ENCODE measurements at places on chromosomes 4 and X.

- DNase-seq, result no peak
These were observed 207.0 kb downstream of the NSUN7 start for GRCh38 chr4:40956721-40957255.

GRCh38 chr4:8033067-8033755 is 93.5 kb upstream of the AFAP1 start:
- DNase-seq, result no peak

DNA sequence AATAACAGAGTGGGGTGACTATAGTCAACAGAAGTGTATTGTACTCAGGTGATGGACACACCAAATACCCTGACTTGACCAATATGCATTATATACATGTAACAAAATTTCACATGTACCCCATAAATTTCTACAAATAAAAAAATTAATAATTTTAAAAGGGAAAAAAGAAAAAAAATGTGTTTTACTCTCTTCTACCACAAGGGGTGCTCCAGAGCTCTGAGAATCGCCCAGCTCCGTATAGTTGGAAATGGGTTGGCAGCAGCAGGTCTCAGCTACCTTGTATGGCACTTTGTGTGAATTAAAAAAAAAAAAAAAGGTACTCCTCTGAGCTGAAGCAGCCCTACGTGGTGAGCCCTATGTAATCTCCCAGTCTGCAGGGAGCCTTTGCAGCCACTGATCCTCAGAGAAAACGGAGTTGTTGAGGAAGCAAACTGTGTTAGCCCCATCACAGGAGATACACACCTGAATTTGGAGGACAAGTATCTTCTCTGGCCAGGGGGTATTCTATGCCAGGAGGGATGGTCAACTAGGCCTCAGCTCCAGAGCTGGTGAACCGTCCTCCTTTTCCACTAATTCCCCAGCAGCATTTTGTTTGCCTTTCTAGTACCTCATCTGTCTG is 17.2 kb upstream of the POLA1 start:
- peak; percentile 54 for DNase-seq

DNA sequence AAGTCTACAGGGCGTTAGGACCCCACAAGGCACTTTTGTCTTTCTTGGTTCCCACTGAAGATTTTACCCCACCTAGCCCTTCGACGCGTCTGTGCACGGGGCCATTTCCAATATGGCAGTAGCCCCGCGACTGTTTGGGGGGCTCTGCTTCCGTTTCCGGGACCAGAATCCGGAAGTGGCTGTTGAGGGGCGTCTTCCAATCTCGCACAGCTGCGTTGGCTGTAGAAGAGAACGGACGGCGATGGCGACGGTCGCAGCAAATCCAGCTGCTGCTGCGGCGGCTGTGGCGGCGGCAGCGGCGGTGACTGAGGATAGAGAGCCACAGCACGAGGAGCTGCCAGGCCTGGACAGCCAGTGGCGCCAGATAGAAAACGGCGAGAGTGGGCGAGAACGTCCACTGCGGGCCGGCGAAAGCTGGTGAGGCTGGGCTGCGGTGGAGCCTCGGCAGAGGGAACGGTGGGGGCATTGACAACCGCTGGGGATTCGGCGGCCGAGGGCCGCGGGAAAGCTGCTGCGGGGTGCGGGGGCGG is at the start of gene USP11:
USP11 (plus strand) TSS at position 207 of the 530 bp plus-strand sequence; CDS start at position 242, 35 bp downstream.
- peak; percentile 83 for DNase-seq

DNA sequence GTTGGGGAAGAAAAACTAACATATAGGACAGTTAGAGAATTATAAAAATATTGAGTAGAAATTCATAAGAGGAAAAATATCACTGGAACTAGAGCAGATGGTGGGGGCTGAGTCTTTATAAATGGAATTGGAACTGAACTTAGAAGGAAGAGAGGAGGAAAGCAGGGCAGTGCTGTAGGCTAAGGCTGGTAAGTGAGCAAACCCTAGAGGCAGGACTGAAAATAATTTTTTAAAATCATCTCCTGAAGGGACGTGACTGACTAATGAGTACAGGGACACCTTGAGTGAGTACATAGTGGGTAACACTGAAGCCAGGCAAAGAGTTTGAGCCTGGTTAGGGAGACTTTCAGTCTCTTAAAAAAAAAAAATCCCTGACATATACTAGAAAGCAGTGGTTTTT is 63.3 kb downstream of the GALNT7 start:
- DNase-seq, result no peak

- peak; percentile 57 for DNase-seq
These were observed 153.6 kb upstream of the INTU start for GRCh38 chr4:127479031-127479622.

DNA sequence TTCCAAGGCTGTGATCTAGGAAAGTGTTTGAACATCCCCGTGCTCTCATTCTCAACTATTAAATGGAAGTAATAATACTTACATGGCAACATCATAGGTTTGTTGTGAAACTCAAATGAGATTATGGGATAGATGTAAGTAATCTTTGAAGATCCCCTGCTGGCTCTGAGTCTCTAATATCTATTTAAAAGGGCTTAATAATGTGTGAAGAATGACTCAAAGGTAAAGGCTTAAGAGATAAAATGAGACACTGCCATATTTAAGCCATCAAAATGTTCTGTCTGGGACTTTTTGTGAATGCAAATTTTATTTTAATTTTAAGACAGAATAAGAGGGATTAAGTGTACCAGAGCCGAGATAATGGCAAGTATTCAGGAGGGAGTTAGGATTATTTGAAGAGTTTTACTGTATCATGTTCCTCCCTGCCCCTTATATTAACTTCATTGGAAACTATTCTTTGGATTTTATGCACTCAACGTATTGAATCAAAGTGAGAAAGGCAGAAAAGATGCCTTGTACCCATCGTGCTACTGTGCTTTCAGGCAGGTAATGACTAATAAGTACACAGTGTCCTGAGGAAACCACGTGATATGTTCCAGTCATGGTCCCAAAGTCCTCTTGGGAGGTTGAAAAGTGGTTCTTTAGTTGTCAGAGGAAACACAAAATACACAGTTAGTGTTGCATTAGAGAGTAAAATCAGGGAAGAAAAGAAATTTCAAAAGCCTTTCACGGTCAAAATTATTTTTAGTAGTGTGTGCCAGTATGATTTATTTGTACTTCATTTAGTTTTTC is 192.4 kb downstream of the RBM46 start:
- DNase-seq, result no peak

GRCh38 chrX:50638123-50638522 is 167.5 kb upstream of the DGKK start:
- DNase-seq, result no peak

DNA sequence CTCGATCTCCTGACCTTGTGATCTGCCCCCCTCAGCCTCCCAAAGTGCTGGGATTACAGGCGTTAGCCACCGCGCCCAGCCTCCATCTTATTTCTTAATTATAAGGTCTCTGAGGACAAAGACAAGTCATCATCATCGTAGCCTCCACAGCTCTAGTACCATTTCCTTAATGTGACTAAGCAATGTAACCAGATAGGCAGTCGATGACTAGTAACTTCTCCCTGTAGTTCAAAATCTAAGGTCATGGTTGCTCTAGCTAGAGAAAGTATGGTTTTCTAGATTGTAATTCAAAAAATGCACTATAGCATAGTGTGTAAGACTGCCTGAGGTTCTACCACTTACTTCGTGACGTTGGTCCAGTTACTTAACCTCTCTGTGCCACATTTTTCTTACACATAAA is 6.9 kb downstream of the SLC39A8 start:
- DNase-seq, result no peak

Measured in neural progenitor cell (in vitro differentiated cells).